ENCODE measurements at places on chromosomes 16 and 17. TPM values are rescaled to one million over a fixed set of nuclear protein-coding genes. Genes with fewer than 3 reads are reported as not detected.

- DNase-seq = no peak
These were observed 31.5 kb upstream of the CDH5 start for GRCh38 chr16:66334853-66335574.

DNA sequence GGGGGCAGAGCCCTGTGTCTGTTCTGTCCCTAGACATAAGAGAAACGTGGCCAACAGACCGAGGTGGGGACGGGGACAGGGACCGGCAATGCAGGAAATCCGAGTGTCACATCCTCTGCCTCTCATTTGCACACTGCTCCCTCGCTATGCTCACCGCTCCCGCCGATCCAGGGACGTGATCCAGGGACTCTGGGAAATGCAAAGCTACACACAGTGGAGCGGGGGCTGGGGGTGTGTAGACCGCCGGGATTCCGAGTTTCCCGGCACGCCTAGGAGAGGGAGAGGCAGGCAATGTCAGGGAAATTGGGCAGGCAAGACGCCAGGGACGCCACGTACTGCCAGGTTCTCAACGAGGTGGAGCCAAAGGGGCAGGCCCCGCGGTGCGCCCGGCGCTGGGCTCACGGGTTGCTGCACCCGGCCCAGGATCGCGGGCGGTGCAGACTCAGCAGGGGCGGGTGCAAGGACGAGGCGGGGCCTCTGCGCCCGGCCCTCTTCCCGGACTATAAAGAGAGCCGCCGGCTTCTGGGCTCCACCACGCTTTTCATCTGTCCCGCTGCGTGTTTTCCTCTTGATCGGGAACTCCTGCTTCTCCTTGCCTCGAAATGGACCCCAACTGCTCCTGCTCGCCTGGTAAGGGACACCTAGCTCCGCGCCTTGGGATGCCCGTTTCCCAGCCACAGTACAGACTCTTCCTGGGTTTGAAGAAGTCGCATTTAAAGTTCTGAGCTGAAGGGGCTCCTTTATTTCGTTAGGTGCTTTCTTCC lies at the start of gene MT1X:
TSS of gene MT1X (plus strand) at position 532 of the 764 bp plus-strand sequence. CDS start at position 603, 71 bp downstream.
- DNase-seq = peak; percentile 85

The NKD1 gene
- under 0.01 TPM for total RNA-seq

DNA sequence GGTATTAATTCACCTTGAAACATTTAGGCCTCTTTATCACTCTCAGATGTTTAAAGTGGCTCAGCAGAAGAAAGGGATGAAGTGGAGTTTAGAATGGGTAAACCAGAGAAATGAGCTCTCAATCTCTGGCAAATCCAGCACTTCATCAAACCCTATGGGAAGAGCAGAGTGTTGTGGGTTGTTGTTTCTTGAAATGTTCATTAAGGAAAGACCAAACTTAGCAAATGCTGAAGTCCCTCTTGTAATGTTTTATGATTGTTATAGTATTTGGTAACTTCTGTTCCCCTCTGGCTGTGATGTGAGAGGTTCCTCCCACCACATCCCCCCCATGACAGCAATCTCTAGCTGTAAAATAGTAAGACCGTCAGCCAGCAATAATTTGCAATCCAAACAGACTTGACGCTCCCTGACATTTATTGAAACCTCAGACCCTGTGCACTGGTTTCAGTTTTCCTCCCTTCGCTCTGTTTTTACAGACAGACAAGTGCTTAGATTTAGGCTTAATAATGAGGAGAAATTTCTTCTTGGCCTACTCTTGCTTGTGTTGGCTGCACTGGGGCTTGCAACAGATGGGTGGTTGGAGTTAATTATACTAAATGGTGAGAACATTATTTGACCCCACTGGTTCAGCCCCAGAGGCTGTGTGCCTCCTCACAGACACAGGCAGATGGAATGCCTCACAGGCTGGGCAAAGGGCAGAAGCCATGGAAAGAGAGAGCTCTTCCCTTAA lies 609.4 kb upstream of the SOX9 start:
- no peak for DNase-seq

- peak; percentile 75 for DNase-seq
These were observed 10.7 kb downstream of the SGSM2 start for GRCh38 chr17:2347805-2348685.

GRCh38 chr16:3938843-3939624 lies 58.5 kb upstream of the CREBBP start:
- no peak for DNase-seq

DNA sequence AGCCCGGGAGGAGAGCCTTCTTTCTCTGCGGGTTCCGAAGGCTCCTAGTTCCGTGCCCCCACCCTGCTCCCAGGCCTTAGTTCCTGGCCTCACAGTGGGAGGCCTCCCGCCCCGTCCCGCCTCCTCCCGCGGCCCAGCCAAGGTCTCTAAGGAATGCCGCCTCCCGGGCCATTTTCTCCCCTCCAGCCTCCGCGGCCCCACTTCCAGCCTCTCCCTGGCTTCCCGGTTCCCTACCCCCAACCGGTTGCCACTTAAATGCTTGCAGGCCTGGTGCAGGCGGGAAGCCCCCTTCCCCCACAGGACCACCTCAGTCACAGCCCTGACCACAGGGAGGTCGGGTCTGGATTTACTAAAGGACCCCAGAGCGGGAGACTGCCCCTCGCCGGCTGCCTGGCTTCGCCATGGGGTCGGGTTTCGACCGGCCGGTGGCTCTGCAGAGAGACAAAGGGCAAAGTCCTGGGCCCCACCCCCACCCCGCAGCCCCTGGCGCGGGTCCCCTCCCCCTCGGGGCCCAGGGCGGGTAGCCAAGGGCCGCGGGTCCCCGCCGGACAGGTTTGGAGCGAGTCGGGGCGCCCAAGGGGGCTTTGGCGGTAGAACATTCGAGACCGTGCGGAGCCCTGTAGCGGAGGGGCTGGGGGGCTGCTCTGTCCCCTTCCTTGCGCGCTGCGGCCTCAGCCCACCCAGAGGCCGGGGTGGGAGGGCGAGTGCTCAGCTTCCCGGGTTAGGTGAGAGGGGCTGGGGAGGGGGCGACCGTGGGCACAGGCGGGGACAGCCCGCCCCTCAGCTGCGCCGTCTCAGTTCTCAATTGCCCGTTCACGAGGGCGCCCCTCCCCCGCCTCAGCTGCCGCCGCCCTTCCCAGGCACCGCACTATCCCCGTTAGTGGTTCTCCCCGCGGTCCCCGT lies 16.4 kb downstream of the IGF2BP1 start:
- no peak for DNase-seq

GRCh38 chr16:85246473-85246872 lies 134.2 kb upstream of the CIBAR2 start:
- DNase-seq = no peak

- DNase-seq = no peak
These were observed 177.8 kb upstream of the TBX2 start for GRCh38 chr17:61221597-61222471.

GRCh38 chr17:82434216-82434565 lies 15.8 kb upstream of the OGFOD3 start:
- DNase-seq = no peak

DNA sequence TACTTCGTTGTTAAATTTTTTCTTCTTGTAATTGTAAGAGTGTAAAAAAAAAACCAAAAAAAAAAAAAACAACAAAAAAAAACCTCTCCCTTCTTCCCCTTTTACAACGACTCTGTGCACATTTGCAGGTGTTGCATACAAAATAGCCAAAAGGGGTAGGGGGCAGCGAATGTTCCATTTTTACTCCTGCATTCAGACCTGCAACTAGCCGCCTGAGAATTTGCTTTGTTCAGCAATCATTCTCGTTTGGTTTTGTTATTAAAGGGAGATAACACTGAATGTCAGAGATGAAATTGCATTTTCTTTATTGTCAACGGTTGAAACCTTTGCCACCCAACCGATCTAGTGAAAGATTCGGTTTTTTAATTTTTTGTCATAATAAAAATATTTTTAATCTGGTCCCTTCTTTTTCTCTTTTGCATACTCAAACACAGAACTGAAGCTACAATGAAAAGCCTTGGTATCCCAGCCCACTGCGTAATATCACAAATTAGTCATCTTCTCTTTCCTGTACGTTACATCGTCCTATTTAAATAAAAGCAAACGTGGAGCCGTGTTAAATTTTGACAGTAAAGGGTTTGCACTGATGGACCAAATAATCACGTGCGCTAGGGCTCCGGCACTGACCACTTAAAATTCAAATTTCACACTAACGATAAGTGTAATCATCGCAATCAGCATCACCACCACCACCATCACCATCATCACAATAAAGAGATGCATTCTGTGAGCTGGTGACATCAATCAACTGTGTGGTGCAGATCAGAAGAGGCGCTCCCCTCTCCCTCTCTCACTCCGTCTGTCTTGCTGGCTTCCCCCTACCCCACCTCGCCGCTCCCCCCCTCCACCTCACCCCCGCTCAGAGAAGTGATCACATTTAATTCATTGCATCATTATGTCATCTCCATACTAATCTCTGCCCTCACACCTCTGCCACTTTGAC lies 406.2 kb upstream of the PSMD7 start:
- no peak for DNase-seq

The CYLD gene
- total RNA-seq = 27.9 TPM

DNA sequence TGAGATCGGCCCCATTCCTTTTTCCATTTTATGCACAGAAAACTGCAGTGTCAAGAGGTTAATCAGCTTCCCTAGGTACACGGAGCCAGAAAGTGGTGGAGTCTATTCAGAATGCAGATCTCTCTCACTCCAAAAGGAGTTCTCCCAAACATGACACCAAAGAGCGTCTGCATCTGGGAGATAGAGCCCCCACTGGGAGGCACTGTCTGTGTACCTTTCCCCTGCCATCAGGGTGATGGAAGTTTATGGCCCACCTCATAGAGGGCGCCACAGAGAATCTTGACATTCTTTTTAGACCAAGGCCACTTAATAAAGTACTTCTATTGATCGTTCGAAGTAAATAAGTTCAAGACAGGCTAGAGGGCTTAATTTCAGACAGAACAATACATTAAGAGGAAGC lies 493.7 kb upstream of the ERCC4 start:
- no peak for DNase-seq

The KRTAP9-2 gene
- total RNA-seq = not detected

DNA sequence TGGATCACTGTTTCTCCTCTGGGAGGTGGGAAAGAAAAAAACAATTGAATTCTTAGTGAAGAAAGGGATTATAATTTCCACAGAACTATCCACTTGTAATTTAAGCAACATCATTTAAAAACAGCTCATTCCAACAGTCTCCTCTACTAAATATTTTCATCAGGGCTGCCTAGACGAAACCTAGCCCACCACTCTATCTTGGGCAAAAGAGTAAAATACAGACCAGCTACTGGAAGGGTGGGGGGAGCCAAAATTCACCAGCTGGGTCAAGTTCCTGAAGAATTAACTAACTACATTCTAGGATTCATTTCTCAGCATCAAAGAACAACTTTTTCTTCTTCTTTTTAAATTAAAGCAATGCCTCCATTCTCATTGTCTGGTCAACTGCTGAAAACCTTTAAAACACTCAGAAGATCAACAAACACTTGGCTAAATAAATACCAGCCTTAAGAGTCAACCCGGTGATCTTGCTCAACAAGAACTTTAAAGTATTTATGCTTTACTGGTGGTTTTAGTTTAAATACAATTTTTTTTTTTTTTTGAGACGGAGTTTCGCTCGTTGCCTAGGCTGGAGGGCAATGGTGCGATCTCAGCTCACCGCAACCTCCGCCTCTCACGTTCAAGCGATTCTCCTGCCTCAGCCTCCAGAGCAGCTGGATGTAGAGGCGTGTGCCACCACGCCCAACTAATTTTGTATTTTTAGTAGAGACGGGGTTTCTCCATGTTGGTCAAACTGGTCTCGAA lies 25.2 kb downstream of the KANSL1 start:
- peak; percentile 48 for DNase-seq

DNA sequence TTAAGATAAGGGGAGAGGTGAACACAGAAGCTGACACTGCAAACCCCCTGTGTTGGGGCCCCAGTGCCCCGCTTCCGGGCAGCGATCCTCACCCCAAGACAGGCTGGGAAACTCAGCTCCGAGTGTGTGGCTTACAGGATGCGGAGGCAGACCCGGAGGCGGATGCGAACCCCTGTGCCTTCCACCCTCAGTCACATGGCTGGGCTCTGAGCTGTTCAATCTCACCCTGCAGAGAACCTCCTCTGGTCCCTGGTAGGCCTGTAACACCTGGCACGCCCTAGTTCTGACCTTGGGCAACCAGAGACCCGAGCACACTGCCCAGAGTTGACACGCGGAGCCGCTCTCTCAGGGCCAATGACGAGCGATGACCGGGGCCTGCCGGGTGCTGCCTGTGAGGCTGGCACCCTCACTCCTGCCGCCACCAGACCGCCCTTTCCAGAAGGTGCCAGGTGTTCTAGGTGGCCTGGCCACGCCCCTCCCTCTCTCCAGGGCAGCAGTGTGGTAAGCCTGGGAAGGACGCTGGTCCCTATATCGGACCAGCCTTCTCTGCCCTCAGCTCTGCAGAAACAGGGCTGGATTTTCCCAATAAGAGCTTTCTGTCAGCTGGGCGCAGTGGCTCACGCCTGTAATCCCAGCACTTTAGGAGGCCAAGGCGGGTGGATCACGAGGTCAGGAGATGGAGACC lies 23.3 kb downstream of the MEAK7 start:
- DNase-seq = no peak

The RPGRIP1L gene
- total RNA-seq = 2.9 TPM

- DNase-seq = no peak
These were observed 13.4 kb downstream of the TBX2 start for GRCh38 chr17:61412860-61413660.

DNA sequence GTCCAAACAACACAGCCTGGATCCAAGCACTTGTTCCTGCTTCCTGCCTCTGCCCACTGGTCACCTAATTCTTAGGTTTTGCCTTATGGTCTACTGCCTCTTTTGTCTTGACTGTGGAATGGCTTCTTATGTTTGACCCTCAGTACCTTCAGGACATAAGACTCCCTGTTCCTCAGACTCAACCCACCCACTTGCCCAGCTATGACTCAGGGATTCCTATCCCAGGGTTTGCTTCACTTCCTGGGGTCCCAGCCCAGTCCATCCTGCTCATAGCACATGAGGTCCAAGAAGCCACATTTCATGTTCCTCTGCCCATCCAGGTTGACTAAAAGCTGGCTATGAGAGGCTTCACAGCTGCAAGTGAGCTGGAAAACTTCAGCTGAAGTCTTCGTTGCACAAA lies 320.9 kb upstream of the CDH5 start:
- peak; percentile 38 for DNase-seq

The GAST gene
- 0.90 TPM for total RNA-seq

DNA sequence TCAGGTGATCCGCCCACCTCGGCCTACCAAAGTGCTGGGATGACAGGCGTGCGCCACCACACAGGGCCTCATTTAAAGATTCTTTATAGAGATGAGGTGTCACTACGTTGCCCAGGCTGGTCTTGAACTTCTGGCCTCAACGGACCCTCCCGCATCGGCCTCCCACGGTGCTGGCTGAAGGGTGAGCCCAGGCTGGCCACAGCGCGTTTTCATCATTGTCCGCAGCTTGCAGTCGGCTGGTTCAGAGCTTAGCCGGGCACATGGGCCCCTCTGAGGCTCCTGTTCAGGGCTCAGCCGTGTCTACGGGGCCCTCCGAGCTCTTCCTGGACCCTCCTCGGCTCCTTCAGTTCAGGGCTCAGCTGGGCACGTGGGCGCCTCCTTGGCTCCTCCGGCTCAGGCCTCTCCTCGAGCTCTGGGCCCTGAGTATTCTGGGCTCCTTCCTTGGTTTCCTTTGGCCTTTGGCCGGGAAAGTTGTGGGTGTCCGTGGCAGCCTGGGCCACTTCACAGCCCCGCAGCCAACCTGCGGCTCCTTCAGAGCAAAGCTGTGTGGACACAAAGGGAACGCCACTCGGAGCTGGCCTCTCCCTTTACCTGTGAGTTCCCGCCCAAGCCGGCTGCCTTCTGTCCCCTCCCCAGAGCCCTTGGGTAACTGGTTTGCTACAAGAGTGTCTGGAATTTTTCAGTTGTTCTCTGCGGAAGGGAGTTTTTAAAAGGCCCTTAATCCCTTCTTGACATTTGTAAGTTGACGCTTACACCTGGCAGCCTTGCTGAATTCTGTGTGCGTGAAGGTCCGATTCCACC lies 1.2 kb upstream of the MSLN start:
- peak; percentile 12 for DNase-seq

The KRTAP4-7 gene
- total RNA-seq = not detected

- DNase-seq = no peak
These were observed 59.1 kb downstream of the PRMT7 start for GRCh38 chr16:68369697-68370580.

The ANKFN1 gene
- 0.13 TPM for total RNA-seq

All from bronchial epithelial cell (primary cell).